Gastroesophageal sphincter (tissue), 4 donors: ENCODE measurements at places on chromosomes 5 and 9.

DNA sequence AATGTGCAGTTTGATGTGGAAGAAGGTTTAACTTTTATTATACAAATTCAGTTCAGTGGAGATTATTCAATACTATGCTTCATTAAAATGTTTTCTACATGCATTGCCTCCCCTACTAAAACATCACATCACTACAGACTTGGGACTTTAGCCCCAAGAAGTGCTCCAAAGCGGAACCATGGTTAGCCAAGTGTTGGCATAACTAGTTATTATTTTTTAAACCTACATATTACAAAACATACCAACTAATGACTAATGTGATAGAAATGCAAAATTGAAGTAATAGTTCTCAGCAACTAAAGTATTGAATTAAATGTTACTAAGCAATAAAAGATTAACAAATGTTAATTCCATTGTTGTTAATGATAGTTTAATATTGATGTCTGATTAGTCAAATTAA lies 74.5 kb downstream of the XRCC4 start:
- ATAC-seq = no peak

- peak; percentile 48 for ATAC-seq
These were observed 17.7 kb downstream of the RFESD start for GRCh38 chr5:95664204-95664786.

DNA sequence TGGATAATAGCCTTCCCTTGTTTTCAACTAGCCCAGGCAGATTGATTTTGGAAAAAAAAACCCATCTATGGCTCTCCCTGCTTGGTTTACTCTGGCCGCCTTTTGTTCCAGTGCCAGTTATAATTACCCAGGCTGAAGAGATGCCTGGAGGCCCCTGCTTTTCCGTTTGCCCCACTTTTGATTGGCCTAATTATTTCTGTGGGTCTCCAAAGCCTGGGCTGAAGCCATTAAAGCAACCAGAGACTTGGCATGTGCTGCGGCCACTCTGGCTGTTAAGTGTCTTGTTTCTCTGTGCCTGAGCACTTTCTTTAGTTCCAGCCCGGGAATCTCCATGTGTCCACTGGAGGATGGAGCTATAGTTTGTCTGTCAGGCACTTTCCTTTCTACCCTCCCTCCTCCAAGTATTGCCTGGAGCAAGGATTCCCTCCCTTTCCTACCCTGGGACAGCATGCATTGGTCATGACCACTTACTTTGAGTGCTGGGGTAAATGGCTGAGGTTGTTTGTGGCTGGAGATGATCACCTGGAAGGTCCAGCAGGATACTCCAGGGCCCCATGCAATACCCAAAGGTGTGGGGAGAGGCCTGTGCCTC lies 105.1 kb upstream of the CTSL start:
- no peak for ATAC-seq

DNA sequence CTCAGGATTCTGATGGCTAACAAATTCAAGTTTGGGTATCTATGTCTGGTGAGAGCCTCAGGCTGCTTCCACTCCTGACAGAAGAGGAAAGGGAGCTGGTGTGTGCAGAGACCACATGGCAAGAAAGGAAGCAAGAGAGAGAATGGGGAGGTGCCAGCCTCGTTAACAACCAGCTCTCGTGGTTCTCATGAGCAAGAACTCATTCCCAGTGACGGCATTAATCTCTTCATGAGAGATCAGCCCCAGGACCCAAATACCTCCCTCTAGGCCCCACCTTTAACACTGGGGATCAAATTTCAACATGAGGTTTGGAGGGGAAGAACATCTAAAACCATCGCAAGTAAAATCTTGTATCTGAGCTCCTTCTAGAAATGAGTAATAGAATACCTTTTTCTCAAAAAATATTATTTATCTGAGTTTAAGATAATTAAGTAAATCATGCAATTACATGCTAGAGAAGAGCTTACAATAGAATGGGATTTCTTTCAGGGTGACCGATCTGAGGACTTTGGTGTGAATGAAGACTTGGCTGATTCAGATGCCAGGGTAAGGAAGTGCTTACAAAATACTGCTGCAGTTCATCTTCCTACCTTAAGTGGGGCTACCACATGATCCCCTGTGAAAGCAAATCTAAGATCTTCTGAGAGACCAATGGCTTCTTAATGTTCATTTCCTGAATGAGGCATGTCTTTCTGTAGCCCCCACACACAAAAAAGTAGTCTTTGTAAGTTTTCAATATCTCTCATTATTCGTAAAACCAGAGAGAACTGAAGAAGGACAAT lies 11.5 kb downstream of the ANXA1 start:
- no peak for ATAC-seq

- ATAC-seq = no peak
These were observed 126.9 kb upstream of the ATP10B start for GRCh38 chr5:160978944-160979343.

DNA sequence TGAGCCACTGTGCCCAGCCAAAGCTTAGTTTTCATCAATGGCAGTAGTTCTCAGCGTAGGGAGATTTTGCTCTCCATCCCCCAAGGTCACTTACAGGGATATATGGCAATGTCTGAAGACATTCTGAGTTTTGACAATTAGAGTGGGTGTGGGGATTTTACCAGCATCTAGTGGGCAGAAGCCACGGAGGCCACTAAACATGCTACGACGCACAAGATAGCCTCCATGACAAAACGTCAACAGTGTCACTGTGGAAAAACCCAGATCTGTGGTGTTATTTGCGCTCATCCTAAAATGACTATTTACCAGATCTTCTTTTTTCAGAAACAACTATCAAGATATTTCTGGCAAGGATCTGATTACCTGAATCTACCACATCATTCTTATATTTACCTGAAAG lies 68.2 kb downstream of the CDC14B start:
- ATAC-seq = no peak

GRCh38 chr5:133232435-133232834 lies 180.6 kb downstream of the HSPA4 start:
- no peak for ATAC-seq

DNA sequence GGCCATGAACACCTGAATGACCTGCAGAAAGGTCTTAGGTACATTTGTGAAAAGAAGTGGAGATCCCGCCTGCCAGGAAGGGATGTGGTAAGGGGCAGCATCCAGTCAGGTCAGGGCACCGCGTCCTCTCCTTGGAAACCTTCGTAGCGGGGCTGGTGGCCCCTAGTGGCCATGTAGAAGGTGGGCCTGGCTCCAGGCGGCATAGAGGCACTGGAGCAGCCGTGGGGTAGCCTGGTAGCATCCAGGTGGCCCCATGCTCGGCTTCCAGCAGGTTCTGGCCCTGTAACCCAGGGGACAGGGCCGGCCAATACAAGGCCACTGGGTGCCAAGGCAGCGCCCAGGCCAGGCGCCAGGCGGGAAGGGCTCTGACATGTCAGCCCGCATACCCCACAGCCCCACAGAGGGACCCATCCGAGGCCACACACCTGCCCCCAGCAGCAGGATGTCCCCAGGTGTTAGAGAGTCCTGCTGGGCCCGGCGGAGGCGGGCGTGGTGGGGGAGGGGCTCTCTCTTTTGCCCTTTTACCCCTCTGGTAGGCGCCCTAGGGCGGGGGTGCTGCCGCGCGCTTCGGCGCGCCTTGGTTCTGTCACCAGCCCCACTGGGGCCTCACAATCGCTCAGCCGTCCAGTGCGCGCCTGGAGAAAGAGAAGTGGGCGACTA lies 58.3 kb upstream of the SPATA31E1 start:
- ATAC-seq = no peak

- ATAC-seq = no peak
These were observed 15.4 kb downstream of the IER5L start for GRCh38 chr9:129162497-129163197.

DNA sequence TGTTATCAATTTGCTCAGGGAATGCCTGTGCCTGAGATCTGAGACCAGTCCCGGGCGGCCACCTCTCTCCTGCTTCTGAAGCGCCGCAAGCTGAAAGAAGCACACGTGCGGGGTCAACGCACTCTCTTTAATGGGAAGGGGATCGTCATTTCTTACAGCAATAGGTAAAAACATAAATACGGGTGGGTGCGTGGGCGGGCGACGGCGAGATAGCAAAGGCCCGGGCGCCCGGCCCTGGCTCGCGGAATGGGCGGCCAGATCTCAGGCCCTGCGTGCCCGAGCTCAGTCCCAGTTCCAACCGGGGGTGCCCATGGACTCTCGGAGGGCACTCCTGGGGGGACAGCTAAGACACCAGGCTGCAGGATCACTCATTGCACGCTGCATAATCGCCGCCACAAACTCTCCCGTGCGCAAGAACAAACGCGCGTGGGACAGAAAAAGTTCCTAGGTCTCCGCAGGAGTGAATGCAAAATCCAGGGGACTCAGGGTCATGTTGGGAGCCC lies 3.0 kb downstream of the NKX2-5 start:
- no peak for ATAC-seq

DNA sequence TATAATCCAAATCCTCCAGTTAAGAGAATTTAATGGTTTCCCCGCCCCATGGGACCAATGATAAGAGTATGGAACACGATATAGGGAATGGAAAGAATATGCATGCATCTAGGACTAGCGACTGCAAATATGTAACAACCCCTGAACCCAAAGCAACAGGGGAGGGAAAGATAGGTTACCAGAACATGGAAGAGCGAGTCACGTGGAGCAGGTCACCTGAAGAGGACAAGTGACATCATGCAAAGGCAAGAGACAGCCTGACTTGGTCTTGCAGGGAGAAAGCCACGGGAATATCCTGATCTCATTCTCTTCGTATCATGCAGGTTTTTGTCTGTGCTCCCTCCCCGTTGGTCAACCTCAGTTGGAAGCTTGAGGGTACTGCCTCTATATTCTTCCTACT lies 4.7 kb upstream of the UHRF2 start:
- no peak for ATAC-seq

GRCh38 chr5:114830114-114830513 lies 339.6 kb downstream of the TRIM36 start:
- ATAC-seq = no peak

DNA sequence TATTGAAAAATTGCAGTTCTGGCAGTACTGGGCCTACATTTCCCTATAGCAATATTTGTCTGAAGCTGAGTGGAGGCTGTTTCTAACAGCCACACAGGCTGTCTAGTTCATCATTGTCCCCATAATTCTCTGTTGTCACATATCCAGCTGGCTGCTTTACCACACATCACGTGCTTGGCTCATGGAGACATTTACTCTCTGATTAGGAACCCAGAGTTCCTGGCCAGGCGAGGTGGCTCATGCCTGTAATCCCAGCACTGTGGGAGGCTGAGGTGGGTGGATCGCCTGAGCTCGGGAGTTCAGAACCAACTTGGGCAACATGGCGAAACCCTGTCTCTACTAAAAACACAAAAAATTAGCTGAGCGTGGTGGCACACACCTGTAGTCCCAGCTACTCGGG lies 81.4 kb downstream of the PGM5 start:
- peak; percentile 89 for ATAC-seq

- no peak for ATAC-seq
These were observed 467.5 kb upstream of the PAPPA start for GRCh38 chr9:115686069-115686468.

GRCh38 chr9:110700953-110701352 lies 32.4 kb downstream of the MUSK start:
- ATAC-seq = no peak

DNA sequence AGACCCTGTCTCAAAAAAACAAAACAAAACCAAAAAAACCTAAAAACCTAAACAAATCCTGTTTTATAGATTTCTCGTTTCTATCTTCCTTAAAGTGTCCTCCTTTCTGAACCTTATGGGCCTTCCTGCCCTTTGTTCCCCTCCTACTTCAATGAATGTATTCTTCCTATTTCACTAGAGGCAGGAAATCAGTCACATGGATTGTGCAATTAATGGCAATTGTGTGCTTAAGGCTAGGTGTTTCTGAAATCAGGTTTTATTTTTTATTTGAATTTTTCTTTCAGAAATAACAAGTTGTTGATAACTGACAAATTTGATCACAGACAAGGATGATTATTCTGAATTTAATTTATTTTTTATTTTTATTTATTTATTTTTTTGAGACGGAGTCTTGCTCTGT lies 220.6 kb upstream of the SEMA6A start:
- ATAC-seq = no peak

DNA sequence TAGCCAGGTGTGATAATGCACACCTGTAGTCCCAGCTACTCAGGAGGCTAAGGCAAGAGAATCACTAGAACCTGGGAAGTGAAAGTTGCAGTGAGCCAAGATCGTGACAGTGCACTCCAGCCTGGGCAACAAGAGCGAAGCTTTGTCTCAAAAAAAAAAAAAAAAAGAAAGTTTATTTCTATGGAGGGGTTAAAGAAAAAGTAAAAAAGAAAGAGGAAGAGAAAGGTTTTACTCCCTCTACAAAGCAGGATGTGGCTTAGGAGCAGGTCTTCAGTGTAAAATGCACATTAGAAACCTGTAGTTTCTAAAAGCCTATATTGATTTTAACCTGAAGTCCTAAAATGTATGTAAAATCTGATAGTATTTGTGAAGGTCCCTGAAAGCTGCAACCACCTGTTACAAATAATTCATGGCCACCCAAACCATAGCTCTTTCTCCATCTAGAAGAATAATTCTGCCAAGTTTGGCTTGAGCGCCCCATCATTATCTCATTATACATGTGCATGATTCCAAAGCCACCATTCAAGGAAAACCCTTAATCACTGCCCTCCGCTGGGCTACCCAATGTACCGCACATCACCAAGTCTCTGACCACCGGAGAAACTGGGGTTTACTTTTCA lies 3.4 kb downstream of the FNBP1 start:
- ATAC-seq = no peak

DNA sequence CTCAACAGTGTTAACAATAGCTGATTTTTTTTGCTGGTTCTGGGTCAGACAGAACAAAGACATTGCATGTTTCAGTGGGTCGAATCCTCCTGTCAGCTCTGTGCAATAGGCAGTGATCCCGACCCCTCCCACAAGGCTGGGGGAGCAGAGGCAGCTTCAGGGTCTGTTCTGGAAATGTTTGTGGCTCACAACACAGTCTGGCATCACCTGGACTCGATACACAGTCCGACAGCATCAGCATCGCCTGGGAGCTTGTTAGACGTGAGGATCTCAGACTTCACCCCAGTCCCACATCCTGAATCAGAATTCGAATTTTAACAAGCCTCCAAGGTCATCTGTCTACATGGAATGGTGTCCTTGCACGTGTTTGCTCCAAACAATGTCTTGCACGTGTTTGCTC lies 384.7 kb downstream of the IRX2 start:
- ATAC-seq = no peak

DNA sequence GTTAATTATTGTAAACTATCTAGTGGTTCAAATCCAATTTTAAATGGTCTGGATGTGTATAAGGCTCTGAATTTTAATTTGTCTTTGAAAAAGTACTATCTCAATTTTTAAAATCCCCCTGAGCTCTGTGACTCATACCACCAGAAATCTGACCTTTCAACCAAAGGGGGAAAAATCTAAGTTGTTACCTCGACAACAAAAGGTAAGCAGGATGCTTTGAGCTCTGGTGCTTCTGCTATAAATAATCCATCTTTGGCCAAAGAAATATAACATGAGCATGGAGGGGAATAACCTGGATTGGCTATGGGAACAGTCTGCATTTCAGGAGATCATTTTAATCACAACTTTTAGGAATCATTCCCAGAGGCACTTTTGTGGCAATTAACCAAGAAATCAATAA lies 76.3 kb upstream of the PCSK1 start:
- no peak for ATAC-seq
